ENCODE measurements at places on chromosomes 11 and 22.

GRCh38 chr22:23237841-23238240 lies 57.5 kb downstream of the BCR start:
- no peak for DNase-seq

DNA sequence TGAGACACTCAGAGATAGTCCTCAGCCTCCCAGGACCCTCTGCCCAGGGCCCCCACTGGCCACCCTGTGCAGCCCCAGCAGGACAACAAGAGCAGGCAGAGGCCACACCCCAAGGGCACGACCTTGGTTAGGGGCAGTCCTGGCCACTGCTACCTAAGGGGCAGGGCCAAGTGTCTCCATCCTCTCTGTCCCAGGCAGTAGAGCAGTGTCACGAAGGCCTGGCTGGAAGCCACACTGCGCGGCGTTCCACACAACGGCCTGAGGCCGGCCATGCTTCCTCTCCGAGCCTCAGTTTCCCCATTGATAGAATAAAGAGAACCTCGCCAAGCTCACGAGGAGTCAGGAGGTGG lies 1074.3 kb downstream of the BRD1 start:
- no peak for DNase-seq

DNA sequence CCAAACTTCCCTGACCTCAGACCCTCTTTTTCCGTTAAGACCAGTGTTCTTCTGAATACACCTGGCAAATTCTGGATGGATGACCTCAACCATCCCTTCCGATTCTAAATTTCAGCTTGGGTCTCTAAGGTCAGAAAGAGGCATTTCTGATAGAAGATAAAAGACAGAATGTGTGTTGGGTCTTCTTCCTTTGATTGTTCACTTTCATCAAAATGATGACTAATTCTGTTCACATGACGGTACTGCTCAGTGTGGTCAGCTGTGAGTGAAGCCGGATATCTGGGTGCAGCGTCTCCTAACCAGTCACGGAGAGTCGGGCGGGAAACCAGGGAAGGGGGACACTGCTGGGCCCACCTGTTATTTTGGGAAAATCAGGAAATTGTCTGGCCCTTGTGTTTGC lies 151.6 kb upstream of the NAV2 start:
- DNase-seq, result no peak

DNA sequence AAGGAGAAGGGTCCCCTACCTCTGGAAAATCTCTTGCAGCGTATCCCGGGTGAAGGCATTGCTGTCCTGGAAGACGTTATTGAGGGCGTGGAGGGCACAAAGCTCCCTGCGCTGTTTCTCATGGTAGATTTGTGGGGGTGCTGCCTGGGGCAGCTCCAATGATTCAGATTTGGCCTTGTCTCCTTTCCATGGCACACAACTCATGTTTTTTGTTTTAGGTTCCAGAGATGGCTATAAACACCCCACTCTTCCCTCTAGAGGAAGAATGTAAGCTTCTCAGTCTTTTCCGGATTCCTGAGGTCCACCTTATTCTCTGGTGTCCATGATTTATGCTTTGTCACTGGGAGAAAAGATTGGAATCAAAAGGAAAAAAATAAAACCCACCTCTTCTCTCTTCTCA lies 959 bp downstream of the JOSD1 start:
- DNase-seq, result no peak

GRCh38 chr11:69695581-69695980 lies 8.2 kb downstream of the FGF19 start:
- no peak for DNase-seq

DNA sequence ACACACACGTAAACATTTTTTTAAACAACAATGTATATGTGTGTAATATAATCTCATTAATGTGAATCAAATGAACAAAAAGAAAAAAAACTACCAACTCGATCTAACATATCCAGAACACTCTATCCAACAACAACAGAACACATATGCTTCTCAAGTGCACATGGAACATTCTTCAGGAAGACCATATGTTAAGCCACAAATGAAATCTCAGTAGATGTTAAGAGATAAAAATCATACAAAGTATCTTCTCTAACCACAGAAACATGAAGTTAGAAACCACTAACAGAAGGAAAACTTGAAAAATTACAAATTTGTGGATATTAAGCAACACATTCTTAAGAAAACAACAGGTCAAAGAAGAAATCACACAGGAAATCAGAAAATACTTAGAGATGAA lies 25.5 kb upstream of the TMEM45B start:
- DNase-seq, result no peak
